NCI-H526 (cell line): ENCODE measurements at places on chromosomes 12 and 14.

DNA sequence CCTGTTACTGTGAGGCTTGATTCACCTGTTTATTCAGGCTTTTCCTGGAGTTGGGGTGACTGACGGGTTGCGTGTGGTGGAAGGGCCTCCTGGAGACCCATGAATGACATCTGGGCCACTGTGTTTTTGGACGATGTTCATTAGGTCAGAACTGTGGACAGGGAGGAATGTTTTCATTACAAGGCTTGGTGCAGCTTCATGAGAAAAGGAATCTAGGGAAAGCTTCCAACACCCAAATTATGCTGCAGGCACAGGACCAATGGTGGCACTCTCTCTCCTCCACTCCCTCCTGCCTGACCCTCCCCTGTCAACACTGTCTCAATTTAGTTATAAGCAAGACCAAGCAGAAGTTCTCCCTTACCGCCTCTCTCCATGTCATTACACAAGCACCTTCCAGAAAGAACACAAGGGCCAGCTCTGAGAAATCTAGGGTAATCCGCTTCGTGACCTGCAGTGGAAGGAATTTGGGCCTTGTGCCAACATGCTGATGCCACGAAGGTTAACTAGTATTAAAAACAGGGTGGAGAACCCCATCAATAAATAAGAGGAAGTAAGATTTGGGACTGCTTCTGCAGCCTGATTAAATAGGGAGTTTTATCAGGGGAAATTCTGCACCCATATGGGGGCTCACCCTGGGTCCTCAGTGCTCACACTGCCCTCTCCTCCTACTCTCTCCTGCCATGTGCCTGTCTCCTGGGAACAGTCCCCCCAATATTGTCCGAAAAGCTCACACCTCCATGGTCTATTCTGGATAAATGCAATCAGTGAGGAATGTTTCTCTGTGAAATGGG lies 200.3 kb downstream of the KTN1 start:
- no peak for DNase-seq

- DNase-seq = no peak
These were observed 67.3 kb upstream of the USP15 start for GRCh38 chr12:62192903-62193250.

DNA sequence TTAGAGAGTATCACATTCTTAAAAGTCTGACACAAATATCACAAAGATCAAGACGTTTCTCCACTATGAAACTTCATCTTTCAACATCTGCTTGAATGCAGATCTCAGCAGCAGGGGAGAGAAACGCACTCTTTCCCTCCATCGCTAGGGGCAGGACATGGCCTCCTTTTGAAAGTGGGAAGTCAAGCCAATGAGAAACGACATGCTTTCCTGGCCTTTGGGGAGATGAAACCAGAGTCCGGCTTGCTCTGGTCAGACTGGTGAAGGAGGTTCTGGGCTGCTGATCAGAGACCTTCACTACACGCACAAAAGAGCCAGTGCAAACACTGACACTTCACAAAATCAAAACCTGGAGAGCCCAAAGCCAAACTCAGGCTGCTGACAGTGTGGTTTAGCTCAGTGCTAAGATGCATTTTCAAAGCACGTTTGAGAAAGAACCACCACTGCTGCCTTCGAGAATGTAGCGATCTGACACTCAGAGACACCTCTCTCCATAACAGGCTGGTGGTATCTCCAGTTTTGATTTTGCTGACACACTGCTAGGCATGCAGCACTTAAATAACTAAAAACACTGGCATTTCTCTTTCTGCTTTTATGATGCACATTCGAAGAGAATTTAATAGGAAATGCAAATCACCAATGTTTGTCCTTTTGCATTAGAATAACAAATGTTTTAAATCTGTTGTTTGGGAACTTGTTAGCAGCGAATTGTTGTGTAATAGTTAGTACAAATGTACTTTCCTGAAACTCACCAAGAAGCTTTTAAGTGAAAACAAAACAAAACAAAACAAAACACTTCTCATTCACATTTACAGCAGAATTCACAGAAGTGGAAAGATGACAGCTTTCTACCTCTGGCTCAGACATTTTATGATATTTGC lies 93.9 kb upstream of the OVCH1 start:
- no peak for DNase-seq

DNA sequence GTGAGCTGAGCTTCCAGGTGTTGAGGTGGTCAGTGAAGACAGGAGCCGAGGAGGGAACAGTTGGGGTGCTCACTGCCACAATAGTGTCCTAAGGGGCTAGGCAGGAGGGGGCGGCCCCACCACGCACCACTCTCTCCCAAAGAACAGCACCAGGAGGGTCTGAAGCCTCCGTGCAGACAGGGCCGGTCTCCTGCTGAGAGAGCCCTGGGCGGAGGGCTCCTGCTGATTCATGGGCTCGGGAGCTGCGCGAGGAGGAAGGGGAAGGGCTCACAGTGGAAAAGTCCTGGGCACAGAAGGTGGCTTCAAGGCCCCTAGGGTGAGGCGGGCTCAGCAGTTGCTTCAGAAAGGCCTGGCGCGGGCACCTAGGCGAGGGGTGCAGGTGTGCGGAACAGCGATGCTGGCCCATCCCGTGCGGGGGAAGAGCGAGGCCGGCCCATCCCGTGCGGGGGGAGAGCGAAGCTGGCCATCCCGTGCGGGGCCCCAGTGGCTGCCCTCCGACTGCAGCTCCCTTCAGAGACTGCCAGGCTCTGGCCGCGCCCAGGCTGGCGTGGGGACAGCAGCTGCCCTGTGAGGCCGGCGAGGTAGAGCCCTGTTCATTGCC lies 176.7 kb downstream of the ADGRD1 start:
- DNase-seq = no peak

DNA sequence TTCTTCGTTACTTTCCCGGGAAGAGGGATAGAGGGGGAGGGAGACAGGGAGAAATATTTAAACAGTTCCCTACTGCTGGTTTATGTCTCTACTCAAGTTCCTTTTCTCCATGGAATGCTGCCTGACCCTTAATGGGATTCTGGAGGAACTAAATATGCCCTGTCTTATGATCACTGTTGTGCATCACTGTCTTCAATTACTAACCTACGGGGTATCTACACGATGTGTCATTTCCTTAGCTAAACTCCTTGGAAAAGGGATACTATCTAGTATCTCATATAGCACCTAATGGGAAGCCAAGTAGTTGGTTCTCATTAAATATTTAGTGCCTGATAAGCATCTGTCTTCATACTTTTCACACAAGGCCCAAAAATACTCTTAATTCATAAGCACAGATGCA lies 37.5 kb upstream of the FBLN5 start:
- DNase-seq = no peak

DNA sequence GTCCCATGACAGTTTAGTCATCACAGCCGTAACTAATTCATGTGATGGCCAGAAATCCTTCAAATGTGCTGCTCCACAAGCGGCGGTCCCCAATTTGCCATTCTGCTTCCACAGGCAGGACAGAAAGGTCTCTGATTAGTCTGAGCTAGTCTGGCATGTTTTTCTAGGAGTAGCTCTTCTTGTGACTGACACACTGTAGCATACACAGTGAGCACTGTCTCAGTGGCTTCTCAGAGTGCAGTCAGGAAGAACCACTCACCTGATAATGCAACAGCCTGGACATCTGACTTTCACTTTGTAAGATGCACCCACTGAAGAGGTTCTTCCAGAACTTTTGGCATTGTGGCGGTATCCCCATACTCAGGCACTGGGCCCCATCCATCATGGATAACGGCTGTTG lies 1266.2 kb downstream of the TMEM121 start:
- no peak for DNase-seq

DNA sequence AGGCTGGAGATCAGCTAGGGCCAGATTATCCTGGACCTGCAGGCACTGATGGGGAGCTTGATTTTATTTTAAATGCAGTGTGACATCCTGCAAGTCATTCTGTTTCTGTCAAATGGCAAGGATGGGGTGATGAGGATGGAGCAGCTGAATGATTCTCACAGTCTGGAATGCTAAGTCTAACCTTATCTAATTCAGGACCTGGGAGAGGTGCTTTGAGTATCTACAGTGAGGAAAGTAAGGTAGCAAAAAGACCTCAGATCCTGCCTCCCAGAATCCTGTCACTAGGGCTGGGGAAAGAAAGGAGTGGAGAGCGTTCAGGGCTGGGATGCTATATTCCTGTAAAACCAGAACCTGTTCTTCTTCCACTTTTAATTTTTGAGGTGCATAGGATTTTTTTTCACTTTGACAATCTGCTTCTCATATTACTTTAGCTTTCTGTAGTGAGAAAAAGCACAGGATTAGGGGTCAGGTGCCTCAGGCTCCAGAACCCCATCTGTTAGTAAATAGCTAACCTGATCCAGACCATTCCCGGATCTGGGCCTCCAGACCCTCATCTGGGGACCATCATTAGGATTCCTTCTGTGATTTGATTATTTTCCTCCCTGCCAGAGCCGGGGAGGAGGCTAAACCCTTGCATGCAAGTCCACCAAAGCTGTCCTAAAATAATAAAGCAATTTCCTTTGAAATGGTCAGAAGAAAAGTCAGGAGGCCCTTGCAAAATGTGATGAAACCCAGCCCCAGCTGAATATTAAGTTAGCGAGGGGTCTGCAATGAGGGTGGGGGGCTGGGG lies 54.7 kb downstream of the ASCL1 start:
- no peak for DNase-seq

DNA sequence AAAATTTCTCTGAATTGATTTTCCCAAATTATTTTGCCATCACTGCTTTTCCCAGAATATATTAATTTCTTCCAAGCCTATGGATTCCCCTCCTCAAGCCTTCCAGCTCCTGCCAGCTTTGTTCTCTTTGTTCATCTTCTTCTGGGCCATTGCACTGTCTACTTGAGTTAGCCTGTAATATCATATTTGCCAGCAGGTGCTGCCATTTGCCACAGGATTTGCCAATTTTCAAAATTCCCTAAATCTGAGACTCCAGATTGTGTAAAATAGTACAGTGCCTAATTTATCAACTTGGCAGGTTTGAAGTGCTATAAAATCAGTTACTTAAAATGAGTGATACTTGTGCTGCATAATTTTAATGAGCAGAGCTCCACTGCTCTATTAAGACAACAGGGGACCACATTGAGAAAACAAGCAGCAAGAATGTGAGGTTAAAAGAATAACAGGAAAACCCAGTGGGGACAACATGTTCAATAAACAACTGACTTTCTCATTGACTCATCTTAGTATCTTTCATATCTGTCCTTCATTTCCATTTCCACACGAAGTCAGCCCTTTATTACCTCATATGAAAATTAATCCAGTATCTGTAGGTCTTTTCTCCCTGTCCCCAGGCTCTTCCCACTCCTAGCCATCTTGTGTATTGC lies 84.6 kb upstream of the CCDC196 start:
- DNase-seq = peak; percentile 30

DNA sequence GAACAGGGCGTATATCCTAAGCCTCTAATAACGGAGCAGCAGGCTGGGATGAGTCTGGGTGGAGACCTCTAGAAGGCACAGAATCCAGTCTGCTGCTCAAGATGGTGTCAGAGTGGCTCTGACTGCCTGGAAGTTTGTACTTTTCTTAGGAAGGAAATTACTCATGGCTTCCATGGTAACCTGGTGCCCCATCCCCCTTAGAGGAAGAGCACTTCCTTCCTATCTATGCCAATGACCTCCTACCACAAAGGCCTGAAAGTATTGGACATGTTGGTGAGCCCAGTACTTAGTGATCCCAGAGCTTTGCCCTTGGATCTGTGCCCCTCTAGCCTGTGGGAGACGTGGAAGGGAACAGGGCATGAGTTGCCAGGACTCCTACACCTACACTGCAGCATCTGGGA lies 1.5 kb downstream of the BATF start:
- no peak for DNase-seq

DNA sequence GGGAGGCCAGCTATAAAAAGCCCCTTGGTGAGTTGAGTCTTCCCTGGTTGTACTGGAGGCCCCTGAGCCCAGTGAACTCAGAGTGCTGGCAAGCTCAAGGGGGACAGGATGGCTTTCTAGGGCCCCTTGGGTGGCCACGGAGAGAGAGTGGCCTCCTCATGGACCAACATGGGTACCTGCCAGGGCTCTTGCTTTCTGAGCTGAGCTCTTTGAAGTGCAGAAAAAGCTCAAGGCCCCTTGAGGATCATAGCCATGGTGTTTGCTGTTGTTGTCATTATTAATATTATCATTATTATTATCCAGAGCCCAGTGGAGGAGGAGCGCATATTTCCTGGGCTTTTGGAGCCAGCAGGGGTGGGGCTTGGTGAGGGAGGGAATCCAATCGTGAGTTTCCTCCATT lies 6.7 kb downstream of the RNFT2 start:
- no peak for DNase-seq

GRCh38 chr12:1934831-1935230 lies 16.4 kb upstream of the CACNA2D4 start:
- no peak for DNase-seq

DNA sequence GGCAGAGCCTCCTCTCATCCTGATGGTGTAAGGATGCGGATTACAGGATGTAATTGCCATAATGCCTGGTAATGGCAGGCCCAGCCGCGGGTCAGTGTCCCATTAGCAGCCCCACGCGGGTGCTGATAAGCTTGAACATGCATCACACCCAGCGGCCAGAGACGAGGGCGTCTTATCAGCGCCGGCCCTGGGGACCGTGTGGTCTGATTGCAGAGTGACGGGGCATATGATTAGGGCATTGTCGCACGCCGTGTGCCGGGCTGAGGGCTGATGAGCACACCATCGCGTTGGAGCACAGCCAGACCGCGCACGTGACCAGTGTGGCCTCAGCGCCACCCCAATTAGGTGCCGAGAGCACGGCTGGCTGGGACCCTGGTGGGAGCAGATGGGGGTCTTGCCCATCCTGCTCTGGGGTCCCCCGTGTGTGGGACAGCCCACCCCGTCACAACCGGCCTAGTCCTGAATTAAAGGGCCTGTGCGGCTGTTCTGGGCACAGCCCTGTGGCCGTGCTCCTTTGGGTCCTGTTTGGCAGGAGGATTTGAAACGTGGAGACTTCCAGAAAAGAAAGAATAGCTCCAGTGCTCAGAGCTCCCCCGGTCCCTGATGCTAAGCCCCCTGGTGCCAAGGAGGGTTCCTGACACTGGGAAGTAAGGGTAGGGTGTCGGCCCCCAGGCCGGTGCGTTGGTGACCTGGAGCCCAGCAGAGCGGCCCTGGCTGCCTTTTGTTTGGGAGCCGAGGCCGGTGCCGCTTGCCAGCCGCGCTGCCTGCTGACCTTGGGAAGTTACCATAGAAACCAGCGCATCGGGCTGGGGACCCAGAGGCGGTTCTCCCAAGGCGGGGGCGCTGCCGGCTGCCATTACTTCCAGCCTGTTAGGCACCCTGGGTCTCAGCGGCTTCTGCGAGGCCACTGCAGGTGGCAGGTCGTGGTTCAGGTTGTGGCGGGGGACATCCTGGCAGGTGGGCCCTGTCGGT lies 20.7 kb downstream of the KIF26A start:
- no peak for DNase-seq

- DNase-seq = no peak
These were observed 15.6 kb downstream of the APPL2 start for GRCh38 chr12:105220150-105220928.

DNA sequence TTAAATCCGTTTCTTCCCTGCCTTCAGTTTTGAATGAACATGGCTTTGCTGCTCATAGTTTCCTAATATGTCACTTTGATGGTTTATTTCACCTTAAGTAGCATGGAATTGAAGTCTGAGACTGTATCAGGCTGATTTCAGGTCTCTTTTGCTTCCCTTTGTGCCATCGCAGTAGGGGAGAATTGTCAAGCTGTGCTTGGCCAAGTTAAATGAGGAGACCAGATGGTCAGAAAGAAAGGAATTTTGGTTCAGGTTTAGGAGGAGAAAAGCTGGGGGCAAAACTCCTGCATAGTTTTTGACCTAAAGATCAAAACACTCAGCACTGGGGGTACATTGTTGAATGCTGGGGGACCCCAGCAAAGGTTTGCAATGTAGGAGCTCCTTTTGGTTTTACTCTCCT lies 398.4 kb downstream of the NUAK1 start:
- DNase-seq = no peak
